ENCODE measurements at places on chromosomes 3 and 15.
A peak's percentile ranks its signal among the peaks of the same experiment; 100 is the strongest.

- no peak for DNase-seq
Measured at GRCh38 chr3:16462679-16463078, 50.8 kb downstream of the RFTN1 start.

DNA sequence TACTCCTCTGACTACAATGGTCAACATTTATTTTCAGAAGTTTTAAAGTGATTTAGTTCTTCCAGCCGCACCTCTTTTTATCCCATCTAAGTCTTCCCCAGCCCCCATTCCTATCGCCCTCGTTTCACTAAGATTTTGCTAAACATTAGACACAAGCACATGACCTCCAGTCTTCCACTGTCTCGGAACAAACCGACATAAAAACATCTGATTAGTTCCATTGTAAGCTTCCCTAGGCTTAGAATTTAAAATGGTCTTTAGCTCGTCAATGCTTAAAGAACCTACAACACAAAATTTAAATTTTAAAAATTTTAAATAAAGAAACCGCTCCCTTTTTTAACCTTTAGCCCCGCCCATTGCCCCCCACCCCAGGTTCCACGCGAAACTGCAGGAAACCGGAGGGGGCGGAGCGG is 284 bp upstream of the TSC22D2 start:
- DNase-seq: no peak

DNA sequence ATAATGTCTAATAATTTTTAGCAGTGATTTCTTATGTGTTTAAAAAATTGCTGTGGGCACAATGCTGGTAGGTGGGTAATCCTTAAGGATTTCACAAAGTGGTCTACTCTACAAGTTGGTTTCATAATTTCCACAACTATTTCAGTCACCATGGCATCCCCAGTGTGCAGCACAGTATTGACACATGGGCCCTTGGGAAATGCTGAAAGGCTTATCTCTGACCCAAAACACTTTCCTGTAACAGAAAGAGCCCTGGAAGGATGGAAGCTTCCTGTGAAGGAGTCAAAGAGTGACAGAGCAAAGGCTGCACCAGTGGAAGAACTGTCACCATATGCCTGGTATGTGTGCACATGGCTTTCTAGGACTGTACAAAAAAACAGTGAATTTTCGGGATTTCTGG is 153.7 kb downstream of the ANO10 start:
- DNase-seq: no peak

GRCh38 chr3:36991923-36992805 is 767 bp downstream of the EPM2AIP1 start:
- peak; percentile 87 for DNase-seq

- DNase-seq: no peak
Measured at GRCh38 chr3:197283045-197283444, 15.4 kb downstream of the DLG1 start.
